ENCODE measurements at places on chromosomes 6 and 20. TPM values are rescaled to one million over a fixed set of nuclear protein-coding genes. Genes with fewer than 3 reads are reported as not detected.

- no peak for DNase-seq
Observed at GRCh38 chr6:23523771-23524170, 602.2 kb upstream of the NRSN1 start.

GRCh38 chr6:136792095-136792409 is 225 bp downstream of the MAP3K5 start:
- no peak for DNase-seq

- DNase-seq = peak; percentile 50
Observed at GRCh38 chr6:157268835-157269234, 54.5 kb downstream of the TMEM242 start.

DNA sequence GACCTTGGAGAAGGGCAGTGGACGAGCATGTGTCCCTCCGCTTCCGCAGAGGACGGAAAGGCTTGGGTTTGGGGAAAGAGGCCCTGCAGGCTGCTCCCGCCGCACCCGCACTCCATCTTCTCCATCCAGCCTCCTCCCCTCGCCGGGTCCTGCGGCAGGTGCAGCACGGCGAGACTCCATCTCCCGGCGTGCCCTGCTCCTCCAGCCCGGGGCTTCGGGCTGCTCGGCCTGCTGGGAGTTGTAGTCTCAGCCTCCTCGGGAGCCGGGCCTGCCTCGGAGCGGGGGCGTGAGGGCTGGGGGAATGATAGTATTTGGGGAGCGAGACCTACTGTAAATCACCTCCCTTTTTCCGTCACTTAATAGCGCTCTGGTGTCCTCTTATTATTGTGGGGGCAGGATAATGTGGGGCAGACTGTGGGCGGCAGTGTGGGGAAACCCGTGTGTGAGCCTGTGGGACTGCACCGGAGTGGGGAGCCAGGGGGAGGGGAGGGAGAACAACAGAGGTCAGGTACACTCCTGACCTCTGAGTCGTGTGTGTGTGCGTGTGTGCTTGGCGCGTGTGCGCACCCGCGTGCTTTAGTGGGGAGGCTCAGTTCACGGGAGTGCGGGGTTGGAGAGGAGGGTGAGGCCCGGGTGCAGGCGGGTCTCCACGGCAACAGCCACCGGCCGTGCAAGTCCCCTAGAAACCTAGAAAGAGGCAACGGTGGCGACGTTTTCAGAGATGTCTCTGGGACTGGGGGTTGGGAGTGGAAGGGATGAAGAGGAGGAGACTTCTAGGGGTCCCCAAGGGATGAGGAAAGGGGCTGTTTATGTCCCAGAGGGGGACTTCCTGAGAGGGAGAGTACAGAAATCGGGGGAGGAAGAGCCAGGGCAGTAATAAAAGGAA is 4.1 kb downstream of the TTBK1 start:
- DNase-seq = peak; percentile 78

DNA sequence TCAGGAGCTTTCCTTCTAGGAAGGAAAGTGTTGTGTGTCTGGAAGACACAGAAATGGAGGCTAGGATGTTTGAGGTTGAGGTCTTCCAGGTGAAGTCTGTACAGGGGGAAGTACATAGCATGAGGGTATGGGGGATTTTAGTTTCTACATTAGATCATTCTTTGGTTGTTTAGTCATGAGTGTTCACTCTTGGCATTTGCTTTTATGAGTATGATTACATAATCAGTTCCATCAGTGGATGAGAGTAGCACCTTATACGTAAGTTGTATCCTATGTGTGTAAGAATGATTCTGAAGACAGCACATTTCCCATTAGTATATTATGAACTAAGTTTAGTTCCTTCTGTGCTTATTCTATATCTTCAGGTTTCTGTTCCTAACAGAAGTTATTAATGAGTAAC is 1.9 kb downstream of the CDYL start:
- DNase-seq = no peak

- no peak for DNase-seq
Observed at GRCh38 chr6:46144270-46144669, 14.5 kb downstream of the ENPP4 start.

DNA sequence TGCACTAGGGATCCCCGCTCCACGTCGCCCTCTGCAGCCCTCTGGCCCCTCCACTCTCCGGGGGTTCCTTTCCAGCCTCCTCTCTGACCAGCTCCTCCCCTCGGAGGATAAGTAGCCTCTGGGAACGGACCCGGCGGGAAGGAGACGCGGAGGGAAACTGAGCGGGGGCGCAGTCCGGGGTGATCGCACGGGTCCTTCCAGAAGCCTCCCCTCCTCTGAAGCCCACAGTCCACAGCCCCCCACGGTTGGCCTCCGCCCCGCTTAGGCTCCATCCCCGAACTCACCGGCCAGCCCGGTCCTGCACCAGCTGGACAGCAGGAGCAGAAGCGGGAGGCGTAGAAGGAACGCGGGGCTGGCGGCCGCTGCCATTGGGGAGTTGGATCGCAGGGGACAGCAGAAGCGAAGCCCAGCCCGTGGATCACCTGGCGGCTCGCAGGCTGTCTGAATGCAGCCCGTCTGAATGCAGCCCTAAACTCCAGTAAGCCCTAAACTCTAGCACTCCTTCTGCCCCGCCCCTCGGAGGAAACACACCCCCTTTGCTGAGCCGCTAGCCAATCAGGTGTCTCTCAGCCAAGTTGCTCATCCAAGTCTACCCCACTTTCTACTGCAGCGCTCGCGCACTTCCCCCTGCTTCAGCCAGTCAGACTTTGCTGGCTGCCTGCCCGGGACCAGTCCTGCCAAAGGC is at the start of gene RAET1G:
Gene RAET1G (minus strand): TSS at position 480 of the 685 bp plus-strand sequence. CDS start 111 bp downstream, at position 369.
- DNase-seq = peak; percentile 89

GRCh38 chr6:25829375-25829774 is 2.5 kb downstream of the SLC17A1 start:
- DNase-seq = no peak

DNA sequence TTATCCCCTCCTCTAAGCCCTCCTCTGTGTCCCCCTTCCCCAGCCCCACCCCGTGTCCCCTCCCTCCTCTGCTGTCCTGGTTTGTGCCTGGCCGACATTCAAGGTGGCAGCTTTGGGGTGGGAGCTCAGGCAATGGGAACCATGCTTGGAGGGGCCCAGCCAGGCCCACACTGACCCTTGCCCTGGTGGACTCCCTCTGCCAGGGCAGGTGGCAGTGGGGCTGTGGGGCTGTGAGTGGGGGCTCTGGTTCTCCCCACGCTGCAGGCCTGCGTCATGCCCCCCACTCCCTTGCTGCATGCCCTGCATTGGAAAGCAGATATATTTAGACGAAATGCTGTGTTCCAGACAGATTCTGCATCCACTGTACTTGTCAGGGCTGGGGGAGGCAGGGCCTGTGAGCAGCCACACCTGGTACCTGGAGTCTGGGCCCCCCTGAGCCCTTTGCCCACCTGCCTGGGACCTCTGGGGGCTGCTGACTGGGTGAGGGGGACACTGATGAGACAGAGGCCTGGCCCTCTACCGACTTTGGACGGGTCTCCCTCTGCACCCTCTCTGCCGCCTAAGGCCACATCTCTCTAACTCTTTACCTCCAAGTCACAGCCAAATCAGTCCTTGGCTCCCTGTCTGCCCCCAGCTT is 14.2 kb downstream of the DLGAP4 start:
- no peak for DNase-seq

- DNase-seq = no peak
Observed at GRCh38 chr6:129623008-129623732, 86.8 kb downstream of the ARHGAP18 start.

DNA sequence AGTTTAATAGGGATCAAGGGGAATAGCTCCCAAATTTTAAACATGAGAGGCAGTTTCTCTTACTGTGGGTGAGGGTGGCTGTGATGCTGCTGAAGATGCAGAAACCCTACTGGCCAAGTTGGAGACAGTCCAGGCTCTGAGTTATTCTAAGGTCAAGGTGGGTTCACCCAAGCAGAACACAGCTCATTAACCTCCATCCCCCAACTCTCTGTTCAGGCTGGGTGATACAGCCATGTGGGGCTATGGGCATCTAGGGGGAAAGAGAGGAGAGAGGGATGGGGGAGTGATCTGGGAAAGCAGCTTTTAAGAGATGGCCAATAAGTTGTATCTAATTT is 18.9 kb upstream of the TRAM2 start:
- no peak for DNase-seq

GRCh38 chr6:139628270-139628669 is 253.8 kb upstream of the CITED2 start:
- DNase-seq = no peak

GRCh38 chr6:168537540-168537884 is 96.5 kb downstream of the SMOC2 start:
- DNase-seq = no peak

- DNase-seq = peak; percentile 47
Observed at GRCh38 chr6:56772737-56773184, 130.1 kb upstream of the DST start.

GRCh38 chr6:149342525-149342924 is 25.0 kb downstream of the TAB2 start:
- DNase-seq = no peak

GRCh38 chr6:112144145-112144926 is 56.9 kb downstream of the FAM229B start:
- no peak for DNase-seq

DNA sequence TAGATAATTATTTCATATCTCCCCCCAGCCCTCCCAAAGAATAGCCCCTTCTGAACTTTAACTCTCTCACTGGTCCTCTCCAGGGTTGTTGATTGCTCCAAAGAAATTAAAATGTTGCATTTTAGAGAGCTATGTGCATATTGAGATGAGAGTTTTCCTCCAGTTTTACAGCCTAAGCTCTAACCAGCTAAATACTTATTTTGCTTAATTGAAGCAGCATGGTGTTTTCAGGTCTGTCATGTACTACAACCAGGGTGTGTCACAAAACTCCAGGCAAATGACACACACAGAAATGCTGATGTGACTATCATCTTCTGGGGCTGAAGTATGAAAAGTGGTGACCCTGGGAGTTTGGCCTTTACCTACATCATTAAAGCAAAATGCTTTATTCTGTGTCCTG is 196.8 kb upstream of the STXBP5 start:
- DNase-seq = no peak

DNA sequence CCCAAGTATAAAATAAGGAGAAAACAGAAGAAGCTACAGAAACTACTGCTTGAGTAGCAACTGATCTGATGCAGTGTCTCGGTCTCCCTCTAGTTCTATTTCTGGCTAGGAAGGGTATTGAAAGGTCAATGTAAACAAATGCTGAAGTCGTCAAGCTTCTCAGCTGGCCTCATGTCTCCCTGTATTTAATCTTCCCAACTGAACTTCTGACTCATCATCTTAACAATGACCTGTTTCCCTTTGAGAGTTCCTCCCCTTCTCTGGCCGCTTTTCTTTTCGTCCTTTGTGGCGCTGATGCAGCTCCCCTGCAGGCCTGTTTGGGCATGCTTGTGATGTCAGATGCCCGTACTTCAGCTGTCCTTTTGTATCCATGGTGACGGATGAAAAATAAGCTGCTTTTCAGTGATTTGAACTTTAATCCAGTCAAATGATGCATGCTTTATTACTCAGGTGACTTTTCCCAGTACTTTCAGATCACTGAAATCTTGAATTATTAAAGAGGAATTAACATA is 7.8 kb upstream of the LCA5 start:
- peak; percentile 56 for DNase-seq

- no peak for DNase-seq
Observed at GRCh38 chr20:39277185-39277584, 315.0 kb downstream of the DHX35 start.

DNA sequence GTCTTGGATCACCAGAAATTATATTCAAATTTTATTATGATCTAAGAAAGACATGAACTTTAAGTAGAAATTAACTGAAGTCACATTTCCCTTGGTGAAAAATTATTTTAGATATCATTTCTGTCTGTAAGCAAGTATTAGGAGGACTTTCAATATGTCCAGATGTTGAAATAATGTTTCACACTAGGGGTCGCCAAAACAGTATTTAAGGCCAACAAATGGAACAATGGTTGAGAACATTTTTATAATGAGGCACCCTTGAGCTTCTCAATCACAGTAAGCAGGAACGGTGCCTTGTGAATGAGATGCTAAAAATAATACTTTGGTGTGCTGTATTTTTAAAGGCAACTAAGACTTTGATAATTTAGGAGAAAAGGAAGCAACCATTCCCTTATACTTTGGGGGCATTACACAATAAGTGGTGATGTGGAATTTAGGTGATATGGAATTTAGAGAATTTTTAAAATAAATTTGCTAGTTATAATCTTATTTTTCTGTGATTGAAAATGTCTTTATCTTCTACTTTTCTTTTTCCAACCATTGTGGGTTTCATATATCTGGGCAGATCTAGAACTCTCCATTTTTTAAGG is 9.6 kb upstream of the SF3B5 start:
- no peak for DNase-seq

GRCh38 chr20:17228624-17229061 is 1.8 kb downstream of the PCSK2 start:
- no peak for DNase-seq

- DNase-seq = no peak
Observed at GRCh38 chr20:61958773-61959700, 106.6 kb downstream of the TAF4 start.

DNA sequence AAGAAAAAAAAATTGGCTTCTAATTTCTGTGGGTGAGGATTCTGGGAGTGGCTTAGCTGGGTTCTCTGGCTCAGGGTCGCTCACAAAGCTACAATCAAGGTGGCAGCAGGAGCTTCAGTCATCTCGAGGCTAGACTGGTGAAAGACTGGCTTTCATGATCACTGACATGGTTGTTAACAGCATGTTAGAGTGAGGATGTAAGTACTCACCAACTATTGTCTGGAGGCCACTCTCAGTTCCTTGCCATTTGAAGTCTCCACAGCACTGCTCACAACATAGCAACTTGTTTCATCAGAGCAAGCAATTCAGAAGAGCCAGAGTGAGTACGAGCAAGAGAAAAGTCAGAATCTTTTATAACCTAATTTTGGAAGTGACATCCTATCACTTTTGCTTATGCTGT is 145.7 kb upstream of the PRSS16 start:
- DNase-seq = no peak

DNA sequence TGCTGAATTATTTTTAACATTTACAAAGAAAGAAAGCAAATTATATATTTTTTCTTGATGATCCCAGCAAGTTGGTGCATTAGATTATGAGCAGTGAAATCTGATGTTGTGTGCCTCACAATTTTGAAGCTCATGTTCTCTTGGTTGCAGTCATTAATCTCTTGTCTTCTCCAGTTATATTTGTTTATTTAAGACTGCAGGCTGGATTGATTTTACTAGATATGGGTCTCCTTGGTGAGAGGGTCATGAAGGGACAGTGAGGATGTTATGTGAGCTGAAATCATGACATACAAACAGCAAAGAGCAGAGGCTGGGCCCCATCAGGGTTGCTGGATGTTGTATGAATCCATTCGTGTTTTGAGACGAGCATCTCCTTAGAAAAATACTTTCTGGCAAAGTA is 64.2 kb upstream of the AKIRIN2 start:
- no peak for DNase-seq

Gene ENPP3
- 0.14 TPM for total RNA-seq

Gene OR2J1
- total RNA-seq = not detected

Gene TRERF1
- 1.4 TPM for total RNA-seq

Gene KCNK15
- 0.33 TPM for total RNA-seq

Gene CAGE1
- not detected for total RNA-seq

Gene EEF1A2
- total RNA-seq = 1,286 TPM

Gene ATP9A
- total RNA-seq = 25.2 TPM

Gene RAB23
- total RNA-seq = 10.9 TPM

Gene RAET1L
- total RNA-seq = not detected

Gene APCDD1L
- total RNA-seq = 0.91 TPM

Data from left ventricle myocardium inferior (tissue), 1 donor.